Prostate gland (tissue), 2 donors: ENCODE measurements at places on chromosomes 11 and 22.

DNA sequence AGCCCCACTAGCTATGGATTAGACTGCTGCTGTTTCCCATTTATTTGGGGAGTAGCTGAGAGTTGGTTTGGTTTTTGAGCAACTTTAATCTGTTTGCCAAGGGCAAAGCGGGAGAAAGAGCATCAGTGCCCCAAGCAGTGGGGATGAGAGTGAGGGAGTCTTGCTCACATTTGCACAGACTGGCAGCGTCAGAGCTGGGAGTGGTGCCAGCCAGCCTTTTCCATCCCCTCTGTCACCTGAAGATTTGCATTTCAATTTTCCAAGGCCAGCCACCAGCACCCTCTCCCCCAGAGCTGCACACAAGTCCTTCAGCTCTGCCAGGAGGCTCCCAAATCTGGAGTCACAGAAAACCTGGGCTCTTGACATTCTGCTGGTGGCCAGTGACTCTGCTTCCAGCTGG is 21.0 kb upstream of the UVRAG start:
- no peaks in the 10 kb centered on the region for H3K27me3 ChIP-seq
- no peak for DNase-seq
- no peaks in the 10 kb centered on the region for H3K36me3 ChIP-seq
- H3K4me1 ChIP-seq: no peaks in the 10 kb centered on the region

- no peak for DNase-seq
- no peaks in the 10 kb centered on the region for H3K36me3 ChIP-seq
- no peaks in the 10 kb centered on the region for H3K27me3 ChIP-seq
- no peaks in the 10 kb centered on the region for H3K4me1 ChIP-seq
- no peak overlapping the region for H3K27ac ChIP-seq
These were observed 26.0 kb downstream of the IL10RA start for GRCh38 chr11:118012083-118012669.

DNA sequence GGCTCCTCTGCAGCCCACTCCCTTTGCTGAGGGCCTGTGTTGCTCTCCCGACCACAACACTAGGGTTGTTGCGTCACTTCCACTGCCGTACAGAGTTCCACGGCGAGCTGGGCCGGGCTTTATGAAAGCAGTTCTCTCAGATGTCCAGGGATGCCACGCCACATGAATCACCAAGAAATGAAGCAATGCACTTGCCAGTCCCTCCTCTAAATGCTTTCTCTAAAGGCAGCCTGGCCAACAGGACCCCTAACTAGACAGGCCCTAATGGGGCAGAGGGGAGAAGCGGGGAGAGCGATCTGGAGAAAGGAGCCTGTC is 188.7 kb downstream of the CTTN start:
- no peaks in the 10 kb centered on the region for H3K36me3 ChIP-seq
- no peaks in the 10 kb centered on the region for H3K27me3 ChIP-seq
- DNase-seq: no peak
- H3K4me1 ChIP-seq: no peaks in the 10 kb centered on the region
- no peak overlapping the region for H3K27ac ChIP-seq

DNA sequence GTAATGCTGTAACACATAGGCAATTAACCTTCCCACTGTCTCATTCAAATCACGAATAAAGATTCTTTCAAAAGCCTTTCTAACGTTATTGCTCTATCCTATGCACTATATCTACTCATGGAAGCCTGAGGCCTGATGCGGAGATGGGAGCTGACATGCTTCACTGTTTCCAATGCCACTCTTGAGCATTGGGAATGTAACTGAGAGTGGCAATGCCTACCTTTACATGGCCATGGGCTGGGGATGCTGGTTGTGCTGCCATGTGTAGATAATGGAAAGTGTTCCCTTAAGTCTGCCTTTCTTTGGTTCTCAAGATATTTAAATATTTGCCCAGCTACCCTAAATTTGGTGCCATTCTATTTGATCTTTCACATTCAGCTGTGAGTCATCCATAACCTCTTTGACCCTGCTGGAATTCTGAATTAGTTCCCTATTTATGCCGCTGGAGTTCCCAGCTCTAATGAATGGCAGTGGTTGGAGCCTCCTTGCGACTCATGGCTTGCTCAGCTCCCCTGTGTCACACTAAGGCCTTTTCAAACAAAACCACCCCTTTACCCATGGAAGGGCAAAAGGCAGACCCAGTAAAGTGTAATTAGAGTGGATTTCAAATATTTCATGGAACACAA is 21.4 kb upstream of the DKK3 start:
- no peak overlapping the region for H3K27ac ChIP-seq
- no peaks in the 10 kb centered on the region for H3K4me1 ChIP-seq
- no peaks in the 10 kb centered on the region for H3K27me3 ChIP-seq
- no peaks in the 10 kb centered on the region for H3K36me3 ChIP-seq
- no peak overlapping the region for H3K4me3 ChIP-seq

GRCh38 chr11:76626921-76627401 is 43.6 kb downstream of the LRRC32 start:
- H3K27me3 ChIP-seq: no peaks in the 10 kb centered on the region
- no peak overlapping the region for H3K27ac ChIP-seq
- DNase-seq: no peak
- no peak overlapping the region for H3K4me3 ChIP-seq

DNA sequence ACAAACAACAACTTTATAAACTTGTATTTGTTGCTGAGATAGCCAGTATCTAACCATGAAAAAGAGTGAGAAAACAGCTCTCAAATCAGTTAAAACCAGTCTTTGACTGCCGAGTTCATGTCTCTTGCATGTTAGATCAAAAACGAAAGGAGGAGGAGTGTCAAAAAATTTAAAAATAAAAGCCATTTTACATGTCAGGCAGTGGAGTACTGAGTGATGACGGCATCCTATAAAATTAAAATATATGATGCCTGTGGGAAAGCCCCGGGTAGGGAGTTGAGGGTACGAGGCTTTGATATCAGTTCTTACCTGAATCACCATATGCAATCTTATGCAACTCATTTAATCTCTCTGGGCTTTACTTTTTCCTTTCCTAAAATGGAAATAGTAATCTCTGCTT is 117.3 kb downstream of the ETS1 start:
- no peak for DNase-seq
- H3K4me3 ChIP-seq: no peak overlapping the region
- no peaks in the 10 kb centered on the region for H3K4me1 ChIP-seq

- peak overlapping the region; percentile 96 for H3K27ac ChIP-seq
- H3K4me1 ChIP-seq: no peaks in the 10 kb centered on the region
- H3K36me3 ChIP-seq: no peaks in the 10 kb centered on the region
- no peak for DNase-seq
- H3K27me3 ChIP-seq: no peaks in the 10 kb centered on the region
- no peak overlapping the region for H3K4me3 ChIP-seq
These were observed 3.0 kb downstream of the MAFF start for GRCh38 chr22:38204784-38205183.

DNA sequence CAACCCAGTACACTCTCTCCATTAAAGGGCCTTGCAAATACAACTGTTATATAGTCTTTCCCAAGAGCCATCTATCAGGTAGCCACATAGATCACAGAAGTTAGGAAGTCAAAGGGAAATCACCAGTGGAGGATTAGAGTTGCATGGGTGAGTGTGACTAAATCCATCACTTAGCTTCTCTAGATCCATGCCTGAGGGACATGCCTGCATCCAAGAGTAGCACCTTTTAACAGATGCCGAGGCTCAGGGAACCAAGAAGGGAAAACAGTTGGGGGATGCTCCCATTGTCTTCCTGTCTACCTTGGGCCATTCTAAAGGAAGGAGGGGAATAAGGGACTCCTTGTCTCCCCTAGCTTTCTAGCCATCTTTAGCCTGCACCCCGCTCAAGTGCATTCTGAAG is 77.9 kb downstream of the XRRA1 start:
- H3K27ac ChIP-seq: no peak overlapping the region
- H3K4me3 ChIP-seq: no peak overlapping the region
- no peak for DNase-seq
- no peaks in the 10 kb centered on the region for H3K36me3 ChIP-seq

DNA sequence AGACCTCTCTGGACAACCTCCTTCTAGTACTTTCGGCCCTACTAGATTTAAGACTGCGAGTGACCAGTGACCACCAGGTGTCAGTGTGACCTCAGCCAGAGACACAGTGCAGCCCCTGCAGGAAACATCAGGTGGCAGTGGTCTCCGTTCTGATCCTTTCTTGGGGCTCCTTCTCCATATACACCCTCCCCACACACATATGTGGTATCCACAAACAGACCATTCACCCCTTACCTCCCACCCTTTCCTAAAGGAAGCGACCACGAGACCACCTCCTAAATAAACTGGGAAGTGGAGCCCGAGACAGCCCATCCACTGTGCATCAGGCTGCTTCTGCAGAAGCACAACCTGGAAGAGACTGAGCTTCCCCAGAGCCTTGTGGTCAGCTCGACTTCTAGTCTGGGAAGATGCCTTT is 38.5 kb upstream of the CYP2D6 start:
- DNase-seq: peak; percentile 60
- H3K4me1 ChIP-seq: peaks cover 5% of the 10 kb centered on the region
- H3K27ac ChIP-seq: no peak overlapping the region

DNA sequence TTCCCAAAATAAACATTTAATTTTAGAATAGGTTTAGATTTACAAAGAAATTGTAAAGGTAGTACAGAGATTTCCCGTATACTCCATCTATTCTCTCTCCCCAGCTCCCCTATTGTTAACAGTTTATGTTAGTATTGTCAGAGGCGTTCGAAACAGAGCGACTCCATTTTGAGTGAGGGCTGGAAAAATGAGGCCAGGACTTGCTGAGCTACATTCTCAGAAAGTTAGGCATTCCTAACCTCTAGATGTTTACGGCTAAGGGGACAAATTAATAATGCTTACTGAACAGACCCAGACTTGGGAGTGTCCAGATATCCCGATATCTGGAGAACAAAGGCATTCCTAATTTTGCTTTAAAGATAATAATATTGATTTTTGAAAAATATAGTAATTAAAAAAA is 12.4 kb upstream of the NUP160 start:
- H3K27me3 ChIP-seq: no peaks in the 10 kb centered on the region
- no peaks in the 10 kb centered on the region for H3K4me1 ChIP-seq
- H3K27ac ChIP-seq: no peak overlapping the region
- H3K36me3 ChIP-seq: no peaks in the 10 kb centered on the region

- H3K4me1 ChIP-seq: no peaks in the 10 kb centered on the region
- no peak for DNase-seq
- no peak overlapping the region for H3K27ac ChIP-seq
- no peak overlapping the region for H3K4me3 ChIP-seq
- no peaks in the 10 kb centered on the region for H3K27me3 ChIP-seq
These were observed 46.7 kb upstream of the LIPT2 start for GRCh38 chr11:74540270-74540669.

DNA sequence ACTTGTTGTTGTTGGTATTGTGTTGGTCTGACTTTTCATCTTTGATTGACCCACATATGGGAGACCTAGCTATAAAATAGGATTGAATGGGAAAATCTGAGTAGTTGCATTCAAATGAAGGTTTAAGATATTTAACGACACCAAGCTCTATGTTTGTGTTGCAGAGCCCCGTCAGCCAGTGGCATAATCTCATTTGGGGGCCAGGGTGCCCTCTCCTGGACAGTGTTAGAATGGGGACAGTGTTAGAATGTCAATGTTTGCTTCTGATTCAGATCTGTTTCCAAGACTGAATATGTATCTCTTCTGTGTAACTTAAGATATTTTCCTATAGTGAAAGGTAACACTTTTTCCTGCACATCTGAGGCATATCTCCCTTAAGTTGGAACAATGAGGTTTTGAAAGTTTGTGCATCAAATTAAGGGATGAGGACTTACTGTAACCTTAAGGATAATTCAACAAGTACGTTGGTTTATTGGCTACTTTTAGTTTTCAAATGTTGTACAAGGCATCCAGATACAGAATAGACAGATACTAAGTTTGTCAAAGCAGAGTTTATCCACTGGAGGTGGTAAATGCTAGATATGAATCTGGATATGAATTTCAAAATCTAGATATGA is 5.3 kb upstream of the OR52M1 start:
- no peaks in the 10 kb centered on the region for H3K27me3 ChIP-seq
- H3K36me3 ChIP-seq: no peaks in the 10 kb centered on the region
- DNase-seq: peak; percentile 57
- no peak overlapping the region for H3K4me3 ChIP-seq
- H3K4me1 ChIP-seq: no peaks in the 10 kb centered on the region

DNA sequence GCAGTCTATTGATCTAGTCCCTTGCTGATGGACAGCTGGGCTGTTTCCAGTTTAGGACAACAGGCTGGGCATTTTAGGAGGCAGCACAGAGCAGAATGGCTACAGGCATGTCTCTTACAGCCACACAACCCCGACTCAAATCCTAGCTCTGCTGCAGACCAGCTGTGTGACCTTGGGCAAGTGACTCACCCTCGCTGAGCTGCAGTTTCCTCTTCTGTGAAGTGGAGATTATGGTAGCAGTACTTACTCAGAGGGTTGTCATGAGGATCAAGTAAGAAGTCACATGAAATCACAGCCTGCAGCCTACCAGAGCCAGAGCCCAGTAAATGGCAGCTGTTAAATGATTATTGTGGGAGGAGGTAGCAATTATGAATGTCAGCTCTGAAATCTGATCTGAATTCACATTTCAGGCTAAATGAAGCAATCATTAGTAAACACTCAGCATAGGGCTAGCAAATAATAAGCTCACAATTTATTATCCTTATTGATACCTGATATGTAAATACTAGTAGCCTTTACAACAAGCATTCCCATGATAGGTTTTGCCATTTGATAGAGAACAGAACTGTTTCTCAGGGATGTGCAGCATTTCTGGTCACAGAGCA is 58.9 kb downstream of the MYEOV start:
- no peaks in the 10 kb centered on the region for H3K4me1 ChIP-seq
- H3K4me3 ChIP-seq: no peak overlapping the region
- no peak overlapping the region for H3K27ac ChIP-seq
- peaks cover 4% of the 10 kb centered on the region for H3K27me3 ChIP-seq
- DNase-seq: no peak

DNA sequence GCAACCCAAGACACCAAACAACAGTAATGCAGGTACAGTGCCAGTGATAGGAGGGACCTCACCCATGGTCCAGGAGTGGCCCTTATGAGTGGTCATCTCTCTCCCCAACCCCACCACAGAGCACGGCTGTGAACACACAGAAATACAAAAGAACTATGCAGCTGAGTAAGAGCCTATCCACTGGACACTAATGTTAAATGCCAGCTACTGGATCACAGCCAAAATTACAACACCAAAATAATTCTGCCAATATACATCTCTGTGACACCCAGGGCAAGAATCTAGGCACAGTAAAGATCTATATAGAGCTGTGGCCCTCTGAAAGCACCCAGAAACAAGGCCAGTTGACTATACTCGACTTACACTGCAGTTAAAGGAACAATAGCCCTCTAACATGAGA is 22.8 kb upstream of the GPR83 start:
- no peaks in the 10 kb centered on the region for H3K27me3 ChIP-seq
- no peak for DNase-seq
- no peak overlapping the region for H3K4me3 ChIP-seq
- H3K36me3 ChIP-seq: no peaks in the 10 kb centered on the region
- no peaks in the 10 kb centered on the region for H3K4me1 ChIP-seq
- no peak overlapping the region for H3K27ac ChIP-seq

GRCh38 chr11:62575156-62575555 is 1.5 kb upstream of the EEF1G start:
- DNase-seq: no peak
- peaks cover 11% of the 10 kb centered on the region for H3K4me1 ChIP-seq
- no peaks in the 10 kb centered on the region for H3K36me3 ChIP-seq
- H3K4me3 ChIP-seq: peak overlapping the region; percentile 74
- peak overlapping the region; percentile 99 for H3K27ac ChIP-seq
